Activated CD8-positive, alpha-beta memory T cell treated with anti-CD3 and anti-CD28 coated beads, Interleukin-2, amount 50 U/mL, for 48 hours (primary cell): ENCODE measurements at places on chromosomes 2 and 18.

DNA sequence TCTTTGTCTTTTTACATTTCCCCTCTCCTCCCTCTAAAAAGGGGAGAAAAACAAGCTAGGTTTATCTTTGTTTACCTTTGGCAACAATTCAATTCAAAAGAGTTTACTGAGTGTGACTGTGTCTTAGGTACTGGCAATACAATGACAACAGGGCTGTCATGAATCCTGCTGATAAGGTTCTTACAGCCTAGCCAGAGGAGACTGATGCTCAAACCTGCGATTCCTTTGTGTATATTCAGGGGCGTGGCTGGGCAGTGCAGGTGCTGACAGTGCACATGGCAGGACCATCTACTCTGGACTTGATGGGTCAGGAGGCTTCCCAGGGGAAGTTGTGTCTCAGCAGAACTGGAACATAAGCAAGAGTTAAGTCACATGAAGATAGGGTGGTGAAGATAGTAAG, 23.2 kb upstream of the TTN start:
- DNase-seq, result no peak

DNA sequence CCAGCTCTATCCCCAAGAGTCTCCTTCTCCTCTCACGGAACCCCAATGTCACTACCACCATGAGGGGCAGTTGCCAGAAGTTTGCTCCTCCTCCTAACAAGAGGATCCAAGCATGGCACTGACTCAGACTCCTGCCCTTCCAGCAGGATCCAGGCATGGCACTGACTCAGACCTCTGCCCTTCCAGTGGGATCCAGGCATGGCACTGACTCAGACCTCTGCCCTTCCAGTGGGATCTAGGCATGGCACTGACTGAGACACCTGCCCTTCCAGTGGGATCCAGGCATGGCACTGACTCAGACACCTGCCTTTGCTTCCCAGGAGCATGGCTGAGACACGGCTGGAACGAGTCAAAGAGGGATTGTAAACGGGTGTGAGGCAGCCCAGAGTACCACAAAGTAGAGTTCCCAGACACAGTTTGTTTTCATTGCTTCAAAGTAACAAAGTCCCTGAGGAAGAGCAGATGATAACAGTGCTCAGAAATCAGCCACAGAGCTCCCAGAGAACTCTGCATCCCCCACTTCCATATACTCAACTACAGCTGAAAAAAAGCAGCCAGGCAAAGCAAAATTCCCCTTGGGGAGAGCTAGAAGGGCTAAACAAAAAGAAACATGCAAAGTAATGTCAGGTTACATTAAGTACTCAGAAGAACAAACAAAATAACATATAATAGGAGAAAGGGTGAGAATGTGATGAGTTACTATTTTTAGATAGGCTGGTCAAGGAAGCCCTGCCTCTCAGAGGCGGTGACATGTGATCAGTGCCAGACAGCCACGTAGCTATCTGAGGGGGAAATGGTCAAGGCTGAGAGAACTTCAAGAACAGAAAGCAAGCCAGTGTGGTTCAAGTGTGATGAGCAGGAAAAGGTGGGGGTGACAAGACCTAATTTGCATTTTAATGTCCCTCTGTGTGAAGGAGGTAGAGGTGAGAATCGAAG, 3.0 kb downstream of the BUB1 start:
- DNase-seq, result no peak

- no peak for DNase-seq
Measured at GRCh38 chr2:236951830-236952475, 133.7 kb upstream of the COPS8 start.

DNA sequence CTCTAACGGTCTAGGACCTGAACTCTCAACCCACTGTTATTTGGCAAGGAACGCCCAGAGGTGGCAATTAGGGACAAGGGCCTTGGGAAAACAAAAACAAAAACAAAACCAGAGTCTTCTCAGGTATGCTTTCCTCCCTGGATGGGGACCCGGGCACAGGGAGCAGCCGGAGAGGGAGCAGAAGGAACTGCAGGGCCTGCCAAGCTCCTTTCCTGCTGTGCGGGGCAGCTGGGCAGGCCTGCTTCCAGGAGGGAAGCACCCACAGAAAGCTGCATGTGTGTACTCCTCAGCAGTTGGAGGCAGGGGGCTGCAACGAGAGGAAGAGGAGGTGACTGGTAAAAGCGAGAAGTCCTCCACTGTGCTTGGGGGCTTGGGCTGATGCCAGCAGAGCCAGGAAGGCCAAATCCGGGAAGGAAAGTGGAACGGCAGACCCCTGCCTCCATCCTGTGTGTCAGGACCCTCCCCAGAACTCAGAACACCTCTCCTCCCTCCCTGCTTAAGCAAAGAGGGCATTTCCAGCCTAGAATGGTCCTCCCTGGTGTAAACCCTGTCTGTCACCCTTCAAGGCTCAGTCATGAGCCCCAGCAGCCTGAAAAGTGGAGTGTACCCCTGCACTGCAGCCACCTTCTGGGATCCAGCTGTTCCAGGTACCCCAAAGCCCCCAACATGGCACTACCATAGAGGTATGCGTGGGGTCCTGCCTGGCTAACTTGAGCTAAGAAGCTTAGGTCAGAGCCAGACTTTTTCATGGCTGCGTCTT, 56.3 kb downstream of the DNMT3A start:
- no peak for DNase-seq

DNA sequence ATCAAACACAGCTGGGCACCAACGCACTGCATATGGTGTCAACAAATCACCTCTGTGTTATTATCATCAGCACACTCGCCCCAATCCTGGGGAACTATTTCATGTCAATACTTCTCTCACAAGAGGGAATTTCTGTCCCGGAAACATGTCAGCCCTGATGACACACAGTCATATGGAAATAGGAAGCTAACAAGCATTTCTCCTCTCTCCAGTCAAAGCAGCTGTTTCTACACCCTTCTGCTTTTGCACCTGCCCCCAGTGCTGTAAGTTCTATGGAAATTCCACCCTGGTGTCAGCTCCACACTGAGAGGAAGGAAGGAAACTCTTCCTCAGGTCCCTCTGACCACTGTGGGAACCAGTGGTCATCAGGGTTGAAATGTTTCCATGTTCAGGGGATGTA, 447.6 kb upstream of the ID2 start:
- DNase-seq, result no peak

GRCh38 chr2:44470151-44470550, 108.4 kb downstream of the CAMKMT start:
- no peak for DNase-seq

GRCh38 chr2:139271879-139272278, 491.7 kb upstream of the NXPH2 start:
- no peak for DNase-seq

- DNase-seq, result no peak
Measured at GRCh38 chr18:39675906-39676305, 2110.3 kb upstream of the CELF4 start.

- no peak for DNase-seq
Measured at GRCh38 chr2:1455466-1455865, 42.2 kb downstream of the TPO start.

DNA sequence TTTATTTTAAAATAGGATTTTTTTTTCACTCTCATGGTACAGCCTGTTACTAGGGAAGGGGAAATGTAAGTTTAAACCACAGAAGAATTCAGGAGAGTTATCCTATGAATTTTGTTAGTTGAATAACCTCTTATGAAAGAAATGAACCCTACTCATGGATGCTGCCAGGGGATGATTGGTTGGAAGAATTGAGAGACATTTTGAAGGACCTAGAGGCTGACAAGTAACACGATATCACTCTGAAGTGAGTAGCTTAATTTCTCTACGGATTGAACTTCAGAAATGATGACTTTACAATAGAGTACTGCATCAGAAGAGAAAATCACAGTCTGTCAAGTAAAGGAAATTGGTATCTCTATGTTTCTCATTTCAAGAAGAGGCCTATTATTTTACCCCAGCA, 1346.2 kb downstream of the SUCLG1 start:
- DNase-seq, result no peak

DNA sequence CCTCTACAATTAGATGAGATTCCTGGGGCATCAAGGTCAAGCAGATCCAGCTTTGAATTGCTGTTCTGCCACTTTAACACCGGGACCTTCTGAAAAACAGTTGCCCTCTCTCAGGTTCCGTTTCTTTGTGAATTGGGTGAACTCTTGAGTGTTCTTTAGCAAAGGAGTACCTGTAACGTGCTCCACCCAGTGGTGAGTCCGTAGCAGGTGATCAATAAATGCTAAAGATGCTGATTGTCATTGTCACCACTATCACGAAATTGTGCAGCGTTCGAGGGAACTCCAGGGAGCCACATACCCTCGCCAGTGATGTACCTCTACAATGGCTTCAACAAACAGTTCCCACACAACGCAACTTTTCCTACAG, 81.9 kb downstream of the TCF7L1 start:
- DNase-seq, result no peak

DNA sequence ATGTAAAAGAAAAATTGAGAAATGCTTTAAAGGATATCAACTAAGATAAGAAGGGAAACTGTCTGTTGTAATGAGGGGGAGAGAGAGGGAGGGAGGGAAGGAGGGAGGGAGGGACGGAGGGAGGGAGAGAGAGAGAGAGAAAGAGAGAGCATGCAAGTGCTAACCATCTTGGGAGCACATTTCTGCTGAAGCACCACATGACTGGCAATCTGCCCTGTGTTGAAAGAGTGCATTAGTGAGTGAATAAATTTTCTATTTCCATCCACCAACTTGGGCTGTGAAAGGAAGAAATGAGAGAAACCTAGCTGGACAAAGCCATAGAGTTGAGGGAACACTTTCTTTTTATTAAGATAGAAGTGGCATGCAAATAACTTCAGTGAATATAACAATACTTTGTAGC, 110.7 kb downstream of the TMX3 start:
- DNase-seq, result no peak

GRCh38 chr2:219989744-219990143, 362.3 kb downstream of the SLC4A3 start:
- no peak for DNase-seq

- DNase-seq, result no peak
Measured at GRCh38 chr2:72014831-72015230, 132.8 kb downstream of the CYP26B1 start.

GRCh38 chr2:238064376-238064775, 3.6 kb downstream of the SCLY start:
- no peak for DNase-seq

GRCh38 chr18:47949202-47949601, 18.7 kb upstream of the SMAD2 start:
- no peak for DNase-seq

- no peak for DNase-seq
Measured at GRCh38 chr2:129882476-129882875, 97.0 kb upstream of the RAB6C start.

DNA sequence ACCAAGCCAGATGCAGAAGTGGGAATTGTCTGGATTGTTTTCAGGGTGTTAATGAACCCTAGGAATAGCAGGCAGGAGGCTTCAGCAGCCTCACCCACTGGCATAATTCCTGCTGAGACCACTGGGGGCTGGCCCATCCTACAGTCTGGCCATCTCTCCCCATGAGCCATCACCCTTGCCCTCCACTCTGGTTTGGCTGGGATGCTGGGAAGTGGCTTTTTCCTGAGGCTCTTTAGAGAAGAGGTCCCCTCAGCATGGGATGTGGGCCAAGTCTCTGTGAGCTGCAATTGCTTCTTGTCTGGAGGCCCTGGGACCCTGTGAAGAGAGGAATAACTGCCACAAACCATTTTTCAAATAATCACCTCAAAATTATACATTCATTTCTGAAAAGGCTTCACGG, 4.0 kb downstream of the TCF7L1 start:
- DNase-seq, result no peak

DNA sequence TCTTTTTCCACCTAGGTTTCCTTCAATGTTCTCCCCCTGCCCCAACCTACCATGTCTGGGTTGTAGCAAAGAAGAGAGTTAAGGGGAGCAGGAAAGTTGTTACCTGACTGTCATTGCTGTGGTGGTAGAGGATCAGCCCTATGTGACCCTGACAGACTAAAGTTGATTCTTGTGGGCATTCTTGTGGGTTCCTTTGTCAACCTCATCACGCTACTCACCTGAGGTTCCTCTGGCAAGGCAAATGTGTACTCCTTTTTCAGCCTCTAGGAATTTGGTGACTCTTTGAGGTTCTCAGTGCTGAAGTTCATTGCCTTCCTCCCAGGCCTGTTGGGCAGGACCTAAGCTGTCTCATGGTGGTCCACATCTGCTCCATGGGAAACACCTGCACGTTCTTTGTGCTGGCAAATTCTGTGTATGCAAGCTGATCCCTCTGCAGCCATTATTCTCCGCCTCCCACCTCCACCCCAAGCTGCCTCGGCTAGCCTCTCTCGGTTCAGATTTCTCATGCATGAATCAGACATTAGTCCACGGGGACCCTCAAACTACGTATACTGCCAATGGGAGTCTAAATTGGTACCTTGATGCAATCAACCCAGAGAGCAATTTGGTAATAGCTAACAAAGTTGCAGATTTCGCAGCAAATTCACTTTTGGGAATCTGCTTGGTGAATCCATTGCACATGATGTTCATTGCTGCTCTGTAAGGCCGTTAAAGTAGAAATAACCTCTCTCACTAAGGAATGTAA, 1.5 kb upstream of the GMCL1 start:
- DNase-seq, result no peak

DNA sequence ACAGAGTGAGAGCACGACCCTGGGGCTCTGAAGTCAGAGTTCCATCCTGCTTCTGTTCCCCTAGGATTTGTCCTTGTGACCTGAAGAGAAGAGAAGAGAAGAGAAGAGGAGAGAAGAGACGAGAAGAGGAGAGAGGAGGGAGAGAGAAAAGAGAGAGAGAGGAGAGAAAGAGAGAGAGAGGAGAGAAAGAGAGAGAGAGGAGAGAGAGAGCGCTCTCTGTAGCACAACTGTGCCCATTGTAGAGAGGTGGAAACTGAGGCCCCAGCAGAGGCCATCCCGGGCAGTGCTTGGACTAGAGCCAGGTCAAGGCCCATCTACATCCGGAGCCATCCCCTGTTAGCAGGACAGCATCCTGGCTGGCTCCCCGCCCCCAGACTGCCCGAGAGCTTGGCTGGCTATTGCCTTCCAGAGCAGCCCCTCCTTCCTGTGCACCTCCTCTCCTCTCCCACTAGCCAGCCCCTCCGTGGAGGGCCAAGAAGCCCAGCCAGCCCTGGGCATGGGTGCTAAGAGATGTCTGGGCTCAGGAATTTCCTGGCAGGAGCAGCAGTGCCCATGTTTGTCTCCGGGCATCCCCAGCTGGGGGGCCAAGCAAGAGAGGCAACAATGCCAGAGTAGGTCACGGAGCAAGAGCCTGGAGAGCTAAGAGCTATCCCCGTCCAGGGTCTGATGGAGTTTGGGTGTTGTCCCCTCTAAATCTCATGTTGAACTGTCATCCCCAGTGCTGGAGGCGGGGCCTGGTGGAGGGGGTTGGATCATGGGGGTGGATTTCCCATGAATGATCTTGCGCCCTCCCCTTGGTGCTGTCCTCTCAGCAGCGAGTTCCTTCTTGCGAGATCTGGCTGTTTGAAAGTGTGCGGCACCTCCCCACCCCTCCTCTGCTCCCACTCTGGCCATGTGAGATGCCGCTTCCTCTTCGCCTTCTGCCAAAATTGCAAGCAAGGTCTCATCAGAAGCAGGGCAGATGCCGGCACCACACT, 18.2 kb upstream of the GPR55 start:
- DNase-seq, result no peak

GRCh38 chr2:25029183-25029554, 12.7 kb upstream of the EFR3B start:
- DNase-seq, result no peak

DNA sequence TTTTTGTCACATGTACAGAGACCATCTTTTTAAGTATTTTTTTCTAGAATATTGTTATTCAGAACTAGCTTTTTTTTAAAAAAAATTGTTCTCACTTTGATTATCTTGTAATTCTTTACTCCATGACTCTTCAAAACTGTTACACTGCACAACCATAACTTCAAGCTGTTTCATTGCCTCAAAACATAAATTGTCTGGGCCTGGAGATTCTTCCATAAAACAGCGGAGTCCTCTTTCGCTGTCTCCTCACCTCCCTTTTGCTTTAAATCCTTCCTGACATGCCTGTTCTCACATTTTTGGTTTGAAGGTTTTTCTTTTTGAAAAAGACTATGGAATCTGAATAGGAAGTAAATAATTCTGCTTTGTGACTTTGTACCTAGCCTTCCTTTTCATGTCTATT, 126.7 kb downstream of the GALNT3 start:
- no peak for DNase-seq
